ENCODE measurements at places on chromosomes 4 and X. TPM values are rescaled to one million over a fixed set of nuclear protein-coding genes. Genes with fewer than 3 reads are reported as not detected.

CT45A5 gene
- total RNA-seq: not detected

- peak; percentile 89 for DNase-seq
Observed at GRCh38 chr4:176792326-176793059, at the start of gene VEGFC. TSS of gene VEGFC (minus strand) at chr4:176792922. CDS start at chr4:176792311, 611 bp downstream.

DNA sequence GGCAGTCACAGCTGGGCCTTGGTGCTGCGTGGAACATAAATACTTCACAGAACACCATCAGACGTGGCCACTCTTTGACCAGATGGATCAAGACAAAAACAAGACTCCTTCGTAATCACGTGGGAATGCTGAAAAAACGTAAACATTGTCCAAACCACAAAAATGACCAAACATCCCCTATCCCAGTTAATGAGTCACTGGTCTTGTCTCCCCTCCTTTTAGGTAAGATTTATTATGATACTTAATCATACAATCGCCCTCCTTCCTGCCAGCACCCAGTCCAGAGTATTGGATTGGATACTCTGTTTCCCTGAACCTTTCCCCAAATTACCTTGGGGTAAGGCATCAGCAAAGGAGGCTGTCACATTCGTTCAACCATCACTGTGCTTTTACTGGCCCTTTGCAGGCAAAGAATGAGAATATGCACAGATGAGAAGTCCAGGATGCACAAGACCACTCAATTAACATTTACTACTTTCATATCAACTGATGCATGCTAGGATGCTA, 601 bp upstream of the TCEANC start:
- no peak for DNase-seq

DNA sequence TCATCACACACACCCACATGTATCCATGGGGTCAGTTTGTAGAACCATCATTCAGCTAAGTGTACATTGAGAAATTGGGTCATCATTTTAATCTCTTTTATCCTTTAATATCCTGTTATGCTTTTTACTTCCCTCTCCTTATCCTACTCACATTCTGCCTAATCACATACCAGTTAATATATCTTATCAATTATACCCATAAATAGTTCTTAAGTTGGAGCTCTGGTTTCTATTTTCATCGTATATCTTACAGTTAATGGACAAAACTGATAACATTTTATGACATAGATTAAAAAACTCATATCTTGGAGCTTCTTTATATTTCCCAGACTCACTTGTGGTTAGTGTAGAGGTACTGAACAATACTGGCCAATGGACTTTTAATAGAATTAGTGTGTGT, 729.5 kb upstream of the LCORL start:
- DNase-seq: no peak

- DNase-seq: no peak
Observed at GRCh38 chr4:53994382-53995102, 69.9 kb downstream of the CHIC2 start.

- no peak for DNase-seq
Observed at GRCh38 chrX:30060718-30061117, 154.6 kb upstream of the MAGEB2 start.

DNA sequence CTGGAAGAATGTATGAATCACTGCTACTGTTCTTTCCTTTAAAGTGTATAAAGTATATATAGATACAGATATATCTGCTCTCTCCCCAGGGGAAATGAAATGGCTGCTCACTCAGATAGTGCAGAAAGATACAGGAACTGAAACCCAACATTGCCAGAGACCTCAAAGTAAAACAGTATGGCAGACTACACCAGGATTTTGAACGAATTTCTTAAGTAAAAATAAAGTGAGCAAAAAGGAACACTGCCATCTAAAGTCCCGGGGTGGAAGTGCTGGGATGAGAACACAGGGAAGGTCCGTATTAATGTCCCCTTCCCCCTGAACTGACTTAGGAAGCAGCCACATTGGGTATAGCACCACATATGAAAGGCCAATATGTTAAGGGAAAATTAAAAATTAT, 93.4 kb downstream of the TMA16 start:
- no peak for DNase-seq

Data from osteocyte (in vitro differentiated cells).